ENCODE measurements at places on chromosomes 11 and 22.

- no peak for DNase-seq
These were observed 173.4 kb downstream of the DDX10 start for GRCh38 chr11:108838102-108838791.

DNA sequence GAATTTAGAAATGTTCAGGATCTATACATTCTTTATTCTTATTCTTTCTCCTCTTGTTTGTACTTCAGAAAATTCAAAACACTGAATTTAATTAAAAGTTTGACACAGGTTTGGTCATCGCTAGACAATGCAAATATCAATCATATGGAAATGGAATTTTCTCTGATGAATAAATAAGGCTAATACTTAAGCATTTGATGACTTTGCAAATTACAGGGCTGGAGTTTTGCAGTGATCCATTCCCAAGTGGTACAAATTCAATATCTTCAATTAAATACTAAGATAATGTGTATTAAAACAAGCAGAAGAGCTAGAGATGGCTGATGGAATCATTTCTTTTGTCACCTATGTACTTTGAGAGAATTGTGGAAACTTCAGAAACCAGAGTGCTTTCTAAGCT is 439.6 kb downstream of the DYNC2H1 start:
- no peak for DNase-seq

GRCh38 chr11:3178349-3178748 is 13.2 kb upstream of the OSBPL5 start:
- DNase-seq, result no peak

DNA sequence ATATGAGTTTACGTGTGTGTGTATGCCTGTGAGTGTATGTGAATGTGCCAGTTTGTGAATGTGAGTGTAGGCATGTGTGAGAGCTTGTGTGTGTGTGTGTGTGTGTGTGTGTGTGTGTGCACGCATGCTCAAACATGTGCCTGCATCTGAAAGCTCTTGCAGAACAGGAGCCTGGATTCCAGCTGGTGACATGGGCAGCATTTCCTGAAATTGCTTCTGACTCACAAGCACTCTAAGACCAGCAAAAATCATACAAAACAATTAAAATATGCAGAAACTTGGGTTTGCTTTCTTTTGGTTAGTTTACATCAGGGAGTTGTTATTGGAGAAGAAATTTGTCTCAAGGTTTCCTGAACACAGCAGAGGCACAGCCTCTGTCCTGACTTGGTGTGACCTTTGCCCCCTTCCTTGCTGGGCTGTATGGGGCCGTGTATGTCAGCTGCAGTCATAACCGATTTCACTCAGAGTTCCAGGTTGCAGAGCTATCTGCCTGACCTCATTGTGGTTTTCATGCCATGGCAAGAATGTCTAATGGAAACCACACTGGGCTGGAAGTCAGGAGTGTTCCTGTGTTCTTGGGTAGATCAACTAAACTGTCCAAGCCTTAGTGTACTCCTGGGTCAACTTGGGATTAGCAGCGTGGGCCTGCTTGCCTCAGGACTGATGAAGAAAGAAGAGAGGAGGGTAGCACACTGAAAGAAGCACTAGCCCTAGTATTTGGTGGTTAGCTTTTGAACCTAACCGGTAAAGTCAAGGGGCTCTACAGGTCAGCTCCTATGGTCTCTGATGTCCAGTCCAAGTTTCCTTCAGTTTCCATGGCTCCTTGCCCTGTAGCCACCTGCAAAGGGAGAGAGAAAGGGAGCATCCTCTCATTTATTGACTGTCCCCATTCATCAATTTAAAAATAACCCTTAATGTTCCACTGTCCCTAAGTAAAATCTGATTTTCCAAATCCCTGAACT is 143.7 kb downstream of the SNX19 start:
- DNase-seq, result no peak

- DNase-seq, result peak; percentile 43
These were observed 82.8 kb downstream of the FLI1 start for GRCh38 chr11:128776424-128777284.

DNA sequence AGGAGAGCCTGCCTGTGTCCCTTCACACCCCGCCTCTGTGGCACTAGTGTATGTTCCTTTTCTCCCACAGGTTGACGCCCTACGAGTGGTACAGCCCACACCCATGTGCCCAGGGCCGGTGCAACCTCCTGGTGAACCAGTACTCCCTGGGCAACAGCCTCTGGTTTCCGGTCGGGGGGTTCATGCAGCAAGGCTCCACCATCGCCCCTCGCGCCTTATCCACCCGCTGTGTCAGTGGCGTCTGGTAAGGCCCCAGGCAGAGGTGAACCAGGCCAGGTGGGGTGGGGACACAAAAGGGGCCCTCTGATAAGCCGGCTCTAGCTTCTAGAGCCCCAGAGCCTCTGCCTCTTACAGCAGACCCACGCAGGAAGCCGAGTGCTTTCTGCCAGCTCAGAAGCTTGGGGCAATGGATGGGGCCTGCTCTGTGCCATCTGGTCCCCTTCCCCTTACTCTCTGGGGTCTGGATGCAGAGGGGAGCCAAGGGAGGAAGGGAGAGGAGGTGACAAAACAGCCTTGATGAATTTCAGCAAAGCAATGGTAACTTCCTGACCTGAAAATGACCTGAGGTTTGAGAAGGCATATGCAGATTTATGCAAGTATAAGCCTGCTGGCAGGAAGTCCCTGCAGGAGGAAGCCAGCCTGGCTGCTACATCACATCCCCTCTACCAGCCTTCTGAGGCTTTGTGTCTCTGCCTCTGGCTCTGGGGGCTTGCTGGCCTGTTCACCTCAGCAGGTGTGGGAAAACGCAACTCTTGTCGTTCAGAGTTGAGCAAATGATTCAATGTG is 67.0 kb upstream of the TBCEL start:
- DNase-seq, result no peak

DNA sequence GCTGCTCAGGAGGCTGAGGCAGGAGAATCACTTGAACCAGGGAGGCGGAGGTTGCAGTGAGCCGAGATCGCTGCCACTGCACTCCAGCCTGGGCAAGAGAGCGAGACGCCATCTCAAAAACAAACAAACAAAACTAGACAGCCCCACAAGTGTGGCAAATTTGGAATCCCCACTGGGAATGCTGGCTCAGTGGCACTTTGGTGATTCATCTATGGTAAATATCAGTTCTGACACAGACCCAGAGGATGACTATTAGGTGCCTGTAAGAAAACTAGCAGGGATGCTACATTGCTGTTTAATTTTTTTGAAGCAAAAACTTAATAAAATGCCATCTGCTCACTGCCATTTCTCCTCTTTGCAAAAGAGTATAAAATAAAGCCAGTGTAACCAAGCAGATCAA is 107.9 kb downstream of the NAT10 start:
- no peak for DNase-seq

- no peak for DNase-seq
These were observed 40.6 kb downstream of the NECTIN1 start for GRCh38 chr11:119688356-119688755.

GRCh38 chr22:30313527-30314363 is 13.0 kb downstream of the TBC1D10A start:
- DNase-seq, result no peak

GRCh38 chr22:29151316-29151715 is 54.4 kb upstream of the EMID1 start:
- no peak for DNase-seq

DNA sequence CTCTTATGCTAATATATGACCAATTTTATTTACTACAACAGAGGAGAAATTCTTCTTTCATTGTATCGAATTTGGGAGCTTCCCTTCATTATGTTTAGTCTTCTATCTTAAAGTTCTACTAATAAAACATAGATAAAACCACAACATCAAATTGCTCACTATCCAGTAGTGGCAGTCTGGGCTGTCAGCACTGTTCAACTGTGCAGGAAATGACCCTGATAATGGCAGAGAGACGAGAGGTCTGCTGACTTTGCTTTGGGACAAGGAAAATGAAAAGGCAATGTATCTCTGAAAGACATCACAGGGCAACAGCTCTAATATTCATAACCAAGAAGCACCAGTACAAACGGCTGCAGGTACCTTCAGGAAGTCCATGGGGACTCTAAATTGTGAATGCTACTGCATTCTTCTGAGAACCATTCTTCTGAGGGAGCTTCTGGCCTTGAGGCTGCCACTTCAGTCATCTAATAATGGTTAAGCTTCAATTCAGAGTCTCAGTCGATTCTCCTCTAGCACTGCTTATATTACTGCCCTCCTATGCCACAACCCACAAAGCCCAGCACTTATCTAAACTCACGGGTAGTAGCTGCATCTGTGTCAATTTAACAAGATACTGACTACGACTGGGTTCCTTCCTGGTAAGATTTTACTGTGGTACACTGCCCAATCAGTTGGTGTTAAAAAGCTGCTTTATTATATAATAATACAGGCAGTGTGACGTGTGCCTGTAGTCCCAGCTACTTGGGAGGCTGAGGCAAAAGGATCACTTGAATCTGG is 44.2 kb downstream of the CKAP5 start:
- no peak for DNase-seq

GRCh38 chr22:39498368-39498767 is 3.7 kb upstream of the MIEF1 start:
- DNase-seq, result no peak

GRCh38 chr11:34052608-34053160 is 1.2 kb downstream of the CAPRIN1 start:
- DNase-seq, result peak; percentile 15

DNA sequence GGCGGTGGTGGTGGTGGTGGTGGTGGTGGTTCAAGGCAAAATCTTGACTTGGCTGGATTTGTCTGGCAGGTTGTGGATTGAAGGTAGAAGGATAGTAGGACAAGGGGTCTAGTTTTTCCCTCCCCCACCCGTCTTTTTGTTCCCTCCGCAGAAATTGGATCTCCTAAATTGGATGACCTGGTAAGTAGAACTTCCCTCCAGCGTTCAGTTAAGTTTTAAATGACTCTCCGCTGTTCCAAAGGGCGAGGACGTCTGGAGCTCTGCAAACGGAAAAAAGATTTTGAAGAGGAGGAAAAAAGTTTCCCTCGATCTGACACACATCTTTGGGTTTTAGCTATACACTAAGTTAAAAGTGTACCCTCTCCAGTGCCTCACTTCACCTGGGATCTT is 422 bp upstream of the LGR4 start:
- no peak for DNase-seq

DNA sequence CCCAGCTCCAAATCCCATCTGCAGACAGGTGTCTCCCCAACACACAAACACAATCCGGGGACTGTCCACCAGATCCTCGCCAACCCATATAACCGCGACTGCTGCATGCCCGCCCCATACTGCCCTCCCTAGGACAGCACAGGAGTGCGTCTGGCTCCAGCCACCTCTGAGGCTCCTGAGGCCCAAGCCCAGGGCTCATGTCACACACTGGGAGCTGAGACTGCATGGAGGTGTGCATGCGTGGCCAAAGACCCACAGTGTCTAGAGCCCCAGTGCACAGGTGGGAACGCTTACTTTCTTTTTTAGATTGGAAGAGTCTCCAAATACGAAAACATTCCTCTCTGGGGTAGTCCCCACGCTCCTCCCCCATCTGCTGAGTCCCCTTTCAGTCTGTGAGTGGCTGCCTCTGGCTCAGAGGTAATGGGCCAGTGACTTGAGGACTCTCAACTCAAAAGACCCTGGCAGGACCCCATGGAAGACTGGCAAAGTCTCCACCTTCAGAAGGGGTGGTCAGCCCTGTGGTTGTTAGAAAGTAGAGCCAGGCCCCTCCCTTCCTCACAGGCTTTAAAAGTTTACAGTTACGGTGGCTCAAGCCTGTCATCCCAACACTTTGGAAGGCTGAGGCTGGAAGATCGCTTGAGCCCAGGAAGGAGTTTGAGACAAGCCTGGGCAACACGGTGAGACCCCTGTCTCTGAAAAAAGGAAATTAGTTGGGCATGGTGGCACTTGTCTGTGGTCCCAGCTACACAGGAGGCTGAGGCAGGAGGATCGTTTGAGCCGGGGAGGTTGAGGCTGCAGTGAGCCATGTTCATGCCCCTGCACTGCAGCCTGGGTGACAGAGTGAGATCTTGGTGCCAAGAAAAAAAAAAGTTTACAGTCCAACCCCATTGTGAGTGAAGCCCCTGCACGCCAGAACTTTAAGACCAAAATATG is 2.3 kb downstream of the CBX7 start:
- no peak for DNase-seq

- no peak for DNase-seq
These were observed 14.3 kb downstream of the ATP5MG start for GRCh38 chr11:118415739-118416068.

GRCh38 chr11:77165066-77165465 is 37.0 kb downstream of the MYO7A start:
- DNase-seq, result no peak

DNA sequence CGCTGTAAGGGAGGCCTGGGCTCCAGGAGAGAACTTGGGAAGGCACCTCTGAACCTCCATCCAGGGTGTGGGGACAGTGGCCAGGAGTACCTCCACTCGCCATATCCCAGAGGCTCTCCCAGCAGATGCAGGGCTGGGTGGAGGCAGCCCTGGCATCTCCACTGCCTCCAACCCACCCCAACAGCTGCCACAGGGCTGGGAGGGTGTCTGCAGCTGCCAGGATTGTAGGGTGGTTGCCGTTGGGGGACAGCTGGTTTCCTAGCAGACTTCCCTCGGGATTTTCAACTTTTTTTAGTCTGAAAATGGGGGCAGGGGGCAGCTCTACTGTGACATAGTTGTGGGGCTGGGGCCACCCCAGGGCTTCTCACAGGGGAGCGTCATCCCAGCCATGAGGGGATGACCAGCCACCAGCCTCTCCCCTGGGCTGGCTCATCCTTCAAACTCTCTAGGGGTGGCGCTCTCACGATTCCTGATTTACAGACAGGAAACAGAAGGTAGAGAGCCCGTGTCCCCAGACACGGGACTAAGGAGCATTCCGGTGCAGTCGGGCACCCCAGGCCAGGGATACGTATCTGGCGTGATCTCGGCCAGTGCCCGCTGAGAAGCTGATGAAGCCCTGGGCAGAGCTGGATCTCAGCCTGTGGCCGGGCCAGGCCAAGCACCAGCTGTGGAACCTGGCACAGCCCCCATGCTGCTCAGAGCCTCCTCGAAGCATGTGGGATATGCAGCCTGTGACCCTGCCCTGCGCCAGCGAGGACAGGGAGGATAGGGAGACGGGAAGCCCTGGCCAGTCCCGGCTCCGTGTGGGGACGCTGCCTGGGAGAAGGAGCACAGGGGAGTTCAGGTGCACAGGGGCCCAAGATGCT is 9.9 kb downstream of the PRR5 start:
- no peak for DNase-seq

DNA sequence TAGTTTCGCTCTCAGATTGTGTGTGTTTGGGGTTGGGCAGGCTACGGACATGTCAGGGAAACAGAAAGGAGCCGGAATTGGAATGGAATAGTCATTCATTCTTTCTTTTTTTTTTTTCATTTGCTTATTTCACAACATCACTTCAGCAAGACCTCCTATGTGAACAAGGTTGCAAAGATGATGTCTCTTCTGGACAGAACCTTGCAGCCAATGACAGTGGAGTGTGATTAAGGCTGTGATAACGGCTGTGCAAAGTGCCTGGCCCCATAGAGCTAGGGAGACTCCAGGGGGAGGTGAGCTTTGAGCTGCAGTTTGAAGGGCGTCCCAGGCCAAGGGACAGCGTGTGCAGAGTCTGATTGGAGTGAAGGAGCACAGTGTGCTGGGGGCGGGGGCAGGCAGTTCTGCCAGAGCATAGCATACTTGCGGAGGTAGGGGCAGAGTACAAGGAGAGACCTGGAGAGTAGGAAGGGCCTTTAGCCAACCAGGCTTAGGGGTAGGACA is 3.4 kb downstream of the TIGD3 start:
- DNase-seq, result no peak

GRCh38 chr11:73321604-73322381 is 13.7 kb downstream of the ARHGEF17 start:
- DNase-seq, result no peak

All from neuronal stem cell (in vitro differentiated cells).